Nephron progenitor cell (in vitro differentiated cells): ENCODE measurements at places on chromosomes 7 and 10.

DNA sequence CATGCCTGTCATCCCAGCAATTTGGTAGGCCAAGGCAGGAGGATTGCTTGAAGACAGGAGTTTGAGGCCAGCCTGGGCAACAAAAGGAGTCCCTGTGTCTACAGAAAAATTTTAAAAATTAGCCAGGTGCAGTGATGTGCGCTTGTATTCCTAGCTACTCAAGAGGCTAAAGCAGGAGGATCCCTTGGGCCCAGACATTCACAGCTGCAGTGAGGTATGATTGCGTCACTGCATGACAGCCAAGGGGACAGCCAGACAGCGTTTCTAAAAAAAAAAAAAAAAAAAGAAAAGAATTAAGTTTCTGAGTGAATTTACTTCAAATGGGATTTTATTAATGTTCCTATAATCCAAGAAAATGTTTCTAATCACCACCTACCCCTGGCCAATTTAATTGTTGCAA is 87.4 kb upstream of the RNF148 start:
- DNase-seq: no peak

GRCh38 chr7:122770686-122771335 is 68.1 kb upstream of the RNF148 start:
- DNase-seq: no peak

DNA sequence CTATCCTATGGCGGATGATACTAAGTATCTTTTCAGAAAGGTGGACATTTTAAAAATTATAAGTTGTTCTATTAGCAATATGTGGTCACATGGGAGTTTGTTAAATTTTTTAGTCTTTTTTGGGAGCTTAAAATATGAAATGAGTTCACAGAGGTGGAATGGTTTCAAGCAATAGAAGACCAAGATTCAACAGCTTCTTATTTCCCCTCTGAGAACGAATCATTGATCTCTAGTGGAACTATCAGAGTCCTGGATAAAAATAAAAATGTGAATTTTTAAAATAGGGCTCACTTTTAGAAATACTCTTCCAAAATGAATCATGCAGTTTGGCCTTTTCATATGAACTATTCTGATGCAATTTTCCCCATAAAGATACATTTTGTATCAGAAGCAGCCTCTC is 467.7 kb upstream of the KLF6 start:
- no peak for DNase-seq

- DNase-seq: no peak
Observed at GRCh38 chr7:41755096-41755495, 52.2 kb upstream of the INHBA start.

GRCh38 chr10:33145451-33146188 is 187.6 kb upstream of the ITGB1 start:
- DNase-seq: no peak

- DNase-seq: no peak
Observed at GRCh38 chr7:38321515-38321944, 48.1 kb upstream of the TARP start.

DNA sequence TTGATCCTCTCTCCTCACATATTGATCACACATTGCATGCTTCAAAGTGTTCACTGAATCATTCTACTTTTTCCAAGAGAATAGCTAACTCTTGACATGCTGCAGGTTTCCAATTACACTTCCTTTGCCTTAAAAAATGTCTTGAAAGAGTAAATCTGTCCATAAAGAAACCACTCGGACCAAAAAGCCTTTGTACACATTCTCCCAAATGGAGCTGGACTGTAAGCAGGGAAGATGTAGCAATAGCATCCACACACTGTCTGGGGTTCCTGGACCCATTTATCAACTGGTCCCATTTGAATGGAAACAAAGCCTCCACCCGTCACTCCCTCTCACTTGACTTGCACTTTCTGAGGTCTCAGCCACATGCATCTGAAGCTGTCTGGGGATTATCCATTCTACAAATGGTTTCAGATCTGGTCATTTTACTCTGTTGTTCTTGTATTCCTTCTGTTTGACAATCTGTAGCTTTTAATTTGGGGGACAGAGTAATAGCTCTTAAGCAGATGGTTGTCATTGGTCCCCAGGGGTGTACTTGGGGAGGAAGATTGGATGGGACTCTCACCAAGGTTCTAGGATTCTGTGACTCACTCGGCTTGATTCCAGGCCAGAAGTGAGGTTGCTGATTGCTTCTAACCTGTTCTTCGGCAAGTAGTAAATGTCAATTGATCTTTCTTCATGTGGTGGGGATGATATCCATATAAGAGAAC is 203.5 kb downstream of the HIBADH start:
- DNase-seq: no peak

DNA sequence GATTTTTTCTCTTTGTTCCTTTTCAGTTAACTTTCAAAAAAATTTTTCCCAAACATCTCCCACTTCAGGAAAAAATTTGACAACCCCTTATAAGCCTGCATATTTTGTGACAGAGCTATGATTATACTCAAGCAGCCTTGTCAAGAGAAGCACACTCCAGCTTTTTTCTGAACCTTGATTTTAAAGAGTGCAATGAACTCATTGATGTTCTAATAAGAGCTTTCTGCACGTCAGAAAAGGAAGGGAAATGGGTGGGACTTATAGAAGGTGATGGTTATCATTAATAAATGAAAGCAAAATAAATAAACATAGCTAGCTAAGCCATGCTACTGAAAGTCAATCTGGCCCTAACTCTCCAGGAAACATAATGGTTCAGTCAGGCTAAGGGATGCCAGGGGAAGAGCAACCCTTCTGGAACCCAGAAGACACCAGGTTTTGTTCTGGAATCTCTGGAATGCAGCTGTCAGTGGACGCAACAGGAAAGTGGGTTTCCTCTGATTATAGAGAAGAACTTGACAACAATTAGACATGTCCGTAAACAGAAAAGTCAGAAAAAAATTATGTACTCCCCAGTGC is 76.1 kb downstream of the NHLRC2 start:
- DNase-seq: no peak

DNA sequence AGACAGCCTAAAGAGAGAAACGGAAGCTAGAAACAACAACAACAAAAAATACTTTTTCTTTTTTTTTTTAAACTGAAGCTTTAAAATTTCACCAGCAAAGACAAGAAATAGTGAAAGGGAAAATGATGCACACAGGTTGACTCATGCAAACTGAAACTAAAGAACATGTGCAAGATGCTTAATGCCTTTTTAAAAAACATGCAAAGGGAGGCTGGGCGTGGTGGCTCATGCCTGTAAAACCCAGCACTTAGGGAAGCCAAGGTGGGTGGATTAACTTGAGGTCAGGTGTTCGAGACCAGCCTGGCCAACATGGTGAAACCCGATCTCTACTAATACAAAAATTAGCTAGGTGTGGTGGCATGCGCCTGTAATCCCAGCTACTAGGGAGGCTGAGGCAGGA is 15.1 kb upstream of the CUBN start:
- no peak for DNase-seq

GRCh38 chr10:71555087-71555723 is 158.5 kb downstream of the CDH23 start:
- DNase-seq: no peak

GRCh38 chr10:79938728-79939406 is 10.0 kb downstream of the SFTPD start:
- no peak for DNase-seq

GRCh38 chr7:22256541-22257096 is 100.3 kb downstream of the RAPGEF5 start:
- DNase-seq: no peak

DNA sequence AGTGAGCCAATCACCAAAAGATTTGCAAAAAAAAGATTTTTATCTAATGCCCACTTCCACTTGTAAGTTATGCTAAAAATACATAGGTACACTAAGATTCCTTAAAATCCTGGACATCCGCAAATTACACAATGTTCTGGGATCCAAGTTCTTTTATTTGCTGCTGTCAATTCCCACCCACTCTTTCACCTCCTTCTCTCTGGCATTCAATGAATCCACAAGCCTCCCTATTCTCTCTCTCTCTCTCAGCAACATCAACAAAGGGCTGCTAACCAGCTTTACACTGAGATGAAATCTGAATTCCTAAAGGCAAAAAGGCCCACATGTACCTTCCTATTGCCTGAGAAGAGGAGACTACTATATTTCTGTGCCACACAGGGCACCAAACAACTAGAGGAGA is 99.9 kb downstream of the ARMH3 start:
- no peak for DNase-seq

DNA sequence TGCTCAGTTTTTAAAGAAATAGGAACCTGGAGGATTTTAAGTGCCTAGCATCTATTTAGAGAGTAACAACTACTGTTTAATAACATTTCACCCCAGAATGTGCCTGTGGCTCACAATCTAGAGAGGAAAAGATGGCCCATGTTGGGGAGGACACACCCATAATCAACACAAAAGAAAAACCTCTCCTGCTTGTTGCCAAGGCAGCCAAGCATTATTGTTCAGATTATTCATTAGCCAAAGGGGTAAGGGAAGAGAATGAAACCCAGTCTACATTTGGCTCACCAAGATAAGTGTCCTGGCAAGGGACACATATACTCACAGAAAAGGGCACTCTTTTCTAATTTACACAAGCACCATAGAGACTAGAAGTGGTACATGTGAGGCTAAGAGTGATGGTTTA is 17.7 kb upstream of the IFIT1B start:
- no peak for DNase-seq

DNA sequence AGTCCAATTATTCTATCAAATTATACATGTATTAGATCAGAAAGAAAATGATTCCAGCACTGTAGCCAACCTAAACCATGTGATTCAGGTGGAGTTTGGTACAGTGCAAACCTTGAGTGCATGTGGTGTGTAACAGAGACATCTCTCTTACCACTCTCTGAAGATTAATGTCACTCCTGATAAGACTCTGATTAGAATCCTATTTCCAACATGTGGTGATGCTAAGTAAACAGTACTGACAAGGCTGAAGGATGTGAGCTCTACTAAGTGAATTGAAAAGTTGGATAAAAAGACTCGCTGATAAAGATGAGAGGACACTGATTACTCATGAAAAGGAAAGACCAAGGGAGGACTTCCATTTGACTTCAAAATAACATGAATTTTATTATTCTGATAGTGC is 232.0 kb downstream of the SDK1 start:
- no peak for DNase-seq

- no peak for DNase-seq
Observed at GRCh38 chr7:101973130-101973529, 155.7 kb downstream of the CUX1 start.

GRCh38 chr10:102473445-102474331 is 22.3 kb upstream of the C10orf95 start:
- DNase-seq: no peak

DNA sequence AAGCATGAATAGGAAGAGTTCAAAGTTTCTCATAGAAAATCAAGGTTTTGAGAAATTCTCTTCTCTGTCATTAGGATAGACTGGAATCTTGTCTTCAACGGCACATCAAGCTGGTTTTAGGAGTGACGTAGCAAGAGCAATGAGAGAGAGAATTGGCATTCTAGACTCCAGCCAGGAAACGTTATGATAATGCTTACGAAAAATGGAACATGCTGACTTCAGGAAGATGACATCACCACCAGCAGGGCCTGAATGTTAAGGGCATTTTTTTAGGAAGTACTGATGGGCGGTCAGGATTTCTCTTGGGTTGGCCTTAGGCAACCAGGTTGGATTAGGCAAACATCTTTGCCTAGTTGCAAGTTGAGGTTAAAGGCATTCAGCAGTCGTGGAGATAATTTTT is 213.2 kb upstream of the CTBP2 start:
- DNase-seq: no peak

GRCh38 chr7:30313348-30313747 is 29.0 kb downstream of the ZNRF2 start:
- no peak for DNase-seq

GRCh38 chr10:69486922-69487730 is 35.9 kb downstream of the TSPAN15 start:
- DNase-seq: no peak

DNA sequence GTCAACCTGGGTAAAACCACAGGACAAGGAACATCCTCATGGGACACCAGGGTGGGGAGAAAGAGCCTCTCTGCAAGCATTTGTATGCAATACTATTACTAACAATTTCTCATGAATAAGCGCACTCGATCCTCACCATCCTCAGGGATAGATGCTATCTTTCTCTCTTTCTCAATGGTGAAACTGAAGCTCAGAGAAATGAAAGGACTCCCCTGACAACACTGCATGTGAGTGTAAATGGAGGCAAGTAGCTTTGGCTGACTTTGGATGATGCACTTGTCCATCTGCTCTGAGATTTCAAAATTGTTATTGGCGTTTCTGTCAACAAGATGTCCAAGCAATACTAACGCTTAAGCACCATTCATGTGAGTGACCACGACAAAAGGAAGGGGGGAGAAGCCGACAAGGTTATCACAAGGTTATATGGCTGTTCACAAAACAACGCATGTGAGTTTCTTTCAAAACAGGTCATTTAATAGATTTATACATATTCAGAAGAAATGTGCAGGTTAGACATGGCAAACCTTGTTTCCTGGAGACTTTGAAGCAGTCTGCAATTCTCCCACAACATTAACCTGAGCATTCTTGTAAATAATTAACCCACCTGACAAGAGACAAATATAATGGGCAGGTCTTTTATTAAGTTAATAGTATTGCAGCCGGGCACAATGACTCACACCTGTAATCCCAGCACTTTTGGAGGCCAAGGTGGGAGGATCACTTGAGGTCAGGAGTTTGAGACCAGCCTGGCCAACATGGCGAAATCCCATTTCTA is 54.0 kb downstream of the IFIT5 start:
- DNase-seq: no peak

DNA sequence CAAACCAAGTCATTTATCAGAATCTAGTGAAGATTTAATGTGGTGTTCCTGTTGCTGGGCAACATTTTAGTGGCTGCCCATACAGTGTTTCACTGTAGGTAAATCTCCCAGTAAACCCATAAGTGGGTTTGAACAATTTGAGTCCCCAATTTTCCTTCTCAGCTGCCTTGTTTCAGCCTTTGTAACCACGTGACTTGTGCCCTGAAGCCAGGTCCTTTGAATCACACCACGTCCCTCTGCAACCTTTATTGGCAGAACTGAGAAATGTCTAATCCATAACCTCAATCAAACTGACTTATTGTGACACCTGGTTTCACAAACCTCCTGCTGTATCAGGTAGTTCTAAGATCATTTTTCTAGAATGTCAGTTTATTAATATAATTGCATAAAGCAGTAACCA is 30.1 kb downstream of the SND1 start:
- DNase-seq: no peak

DNA sequence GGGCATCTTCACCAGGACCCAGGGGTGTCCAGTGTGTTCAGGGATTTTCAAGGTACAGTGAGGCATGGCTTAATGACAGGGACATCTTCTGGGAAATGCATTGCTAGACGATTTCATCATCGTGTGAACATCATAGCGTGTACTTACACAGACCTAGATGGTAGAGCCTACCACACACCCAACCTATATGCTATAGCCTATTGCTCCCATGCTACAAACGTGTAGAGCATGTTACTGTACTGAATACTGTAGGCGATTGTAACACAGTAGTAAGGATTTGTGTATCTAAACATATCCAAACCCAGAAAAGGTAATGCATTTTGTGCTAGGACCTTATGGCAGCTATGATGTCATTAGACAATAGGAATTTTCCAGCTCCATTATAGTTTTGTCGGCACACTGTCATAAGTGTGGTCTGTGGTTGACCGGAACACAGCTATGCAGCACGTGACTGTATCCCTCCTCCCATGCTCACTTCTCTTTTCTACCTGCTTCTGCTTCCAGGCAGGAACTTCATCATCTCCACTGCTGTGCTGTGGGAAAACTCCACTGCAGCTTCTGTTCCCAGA is 416.2 kb upstream of the NFE2L3 start:
- no peak for DNase-seq
